ENCODE measurements at places on chromosomes 6 and 20.

- H3K27me3 ChIP-seq = no peaks in the 10 kb centered on the region
- no peak overlapping the region for H3K4me3 ChIP-seq
- peaks cover 5% of the 10 kb centered on the region for H3K36me3 ChIP-seq
These were observed 71.3 kb downstream of the DZANK1 start for GRCh38 chr20:18395544-18395943.

GRCh38 chr6:13418844-13419243, 68.6 kb downstream of the GFOD1 start:
- H3K27ac ChIP-seq = no peak overlapping the region
- H3K27me3 ChIP-seq = no peaks in the 10 kb centered on the region
- H3K4me3 ChIP-seq = no peak overlapping the region
- no peak for DNase-seq

- H3K27ac ChIP-seq = no peak overlapping the region
- H3K4me3 ChIP-seq = no peak overlapping the region
- H3K4me1 ChIP-seq = no peaks in the 10 kb centered on the region
These were observed 17.2 kb downstream of the GATA5 start for GRCh38 chr20:62458275-62459251.

DNA sequence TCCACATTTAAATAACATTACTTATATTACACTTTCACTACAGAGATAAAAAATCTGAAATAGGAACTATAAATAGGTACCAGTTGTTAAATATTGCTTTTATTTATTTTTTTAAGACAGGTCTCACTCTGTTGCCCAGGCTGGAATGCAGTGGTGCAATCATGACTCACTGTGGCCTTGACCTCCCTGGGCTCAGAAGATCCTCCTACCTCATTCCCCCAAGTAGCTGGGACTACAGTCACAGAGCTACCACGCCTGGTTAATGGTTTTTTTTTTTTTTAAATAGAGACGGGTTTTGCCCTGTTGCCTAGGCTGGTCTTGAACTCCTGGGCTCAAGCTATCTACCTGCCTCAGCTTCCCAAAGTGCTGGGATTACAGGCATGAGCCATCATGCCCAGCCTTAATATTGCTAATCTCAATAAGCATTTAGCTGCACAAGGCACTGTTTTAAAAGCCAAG, 17.3 kb downstream of the EEF1E1 start:
- H3K4me3 ChIP-seq = no peak overlapping the region

GRCh38 chr20:35575958-35576357, 34.1 kb downstream of the ERGIC3 start:
- no peak overlapping the region for H3K4me3 ChIP-seq
- no peaks in the 10 kb centered on the region for H3K36me3 ChIP-seq
- H3K27me3 ChIP-seq = no peaks in the 10 kb centered on the region
- no peaks in the 10 kb centered on the region for H3K4me1 ChIP-seq
- no peak for DNase-seq

- DNase-seq = no peak
- H3K27ac ChIP-seq = no peak overlapping the region
- no peaks in the 10 kb centered on the region for H3K36me3 ChIP-seq
- H3K4me1 ChIP-seq = peaks cover 4% of the 10 kb centered on the region
- H3K27me3 ChIP-seq = peaks cover 18% of the 10 kb centered on the region
These were observed 105.0 kb upstream of the QKI start for GRCh38 chr6:163309491-163310026.

- no peak overlapping the region for H3K27ac ChIP-seq
These were observed 22.8 kb upstream of the SCGN start for GRCh38 chr6:25629198-25629576.

- H3K4me3 ChIP-seq = no peak overlapping the region
- H3K27me3 ChIP-seq = no peaks in the 10 kb centered on the region
- no peak overlapping the region for H3K27ac ChIP-seq
- H3K36me3 ChIP-seq = no peaks in the 10 kb centered on the region
- H3K4me1 ChIP-seq = peaks cover 28% of the 10 kb centered on the region
These were observed 35.5 kb downstream of the ABHD12 start for GRCh38 chr20:25355011-25355595.
